ENCODE measurements at places on chromosomes 12 and 14.
A peak's percentile ranks its signal among the peaks of the same experiment; 100 is the strongest.

DNA sequence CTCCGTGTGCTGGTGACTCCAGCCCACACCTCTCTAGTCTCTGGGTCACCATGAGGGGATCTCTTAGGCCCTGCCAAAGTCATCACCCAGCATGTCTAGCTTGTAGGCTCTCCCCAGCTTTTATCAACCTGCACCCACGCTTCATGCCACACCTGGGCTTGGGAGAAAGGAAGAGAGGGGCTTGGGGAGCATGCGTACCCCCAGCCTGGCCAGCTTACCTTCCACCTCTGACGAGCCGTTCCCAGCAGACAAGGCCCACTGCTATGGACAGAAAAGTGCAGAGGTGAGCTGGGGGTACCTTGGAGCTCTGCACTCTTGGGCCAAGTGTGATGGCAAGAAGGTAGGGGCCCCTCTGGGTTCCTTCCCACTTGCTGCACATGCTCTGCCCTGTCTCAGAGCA lies 1.7 kb downstream of the PGF start:
- DNase-seq, result no peak

DNA sequence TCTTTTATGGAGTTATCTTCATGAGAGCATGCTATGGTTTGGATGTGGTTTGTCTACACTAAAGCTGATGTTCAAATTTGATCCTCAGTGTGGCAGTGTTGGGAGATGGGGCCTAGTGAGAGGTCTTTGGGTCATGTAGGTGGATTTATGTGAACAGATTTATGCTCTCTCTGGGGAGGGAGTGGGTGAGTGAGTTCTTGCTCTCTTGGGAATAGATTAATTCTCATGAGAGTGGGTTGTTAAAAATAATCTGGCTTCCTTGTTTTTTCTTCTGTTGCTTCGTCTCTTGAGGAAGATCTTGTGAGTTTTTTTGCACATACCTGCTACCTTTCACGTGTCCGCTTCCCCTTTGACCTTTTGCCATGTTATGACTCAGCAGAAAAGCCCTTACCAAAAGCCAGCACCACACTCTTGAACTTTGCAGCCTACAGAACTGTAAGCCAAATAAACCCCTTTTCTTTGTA lies 20.5 kb downstream of the DERA start:
- DNase-seq, result no peak

DNA sequence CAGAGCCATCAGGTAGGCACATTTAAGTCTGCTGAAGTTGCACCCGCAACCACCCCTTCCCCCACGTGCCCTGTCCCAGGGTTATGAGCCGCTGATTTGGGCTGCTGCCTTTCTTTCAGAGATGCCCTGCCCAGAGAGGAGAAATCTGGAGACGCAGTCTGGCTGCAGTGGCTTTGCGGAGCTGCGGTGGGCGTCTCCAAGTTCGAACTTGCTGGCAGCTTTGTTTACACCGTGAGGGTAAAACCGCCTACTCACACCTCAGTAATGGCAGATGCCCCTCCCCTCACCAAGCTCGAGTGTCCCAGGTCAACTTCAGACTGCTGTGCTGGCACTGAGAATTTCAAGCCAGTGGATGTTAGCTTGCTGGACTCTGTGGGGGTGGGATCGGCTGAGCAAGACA lies 14.7 kb downstream of the PTCSC3 start:
- no peak for DNase-seq

GRCh38 chr12:23611320-23611719 lies 338.1 kb downstream of the SOX5 start:
- DNase-seq, result no peak

DNA sequence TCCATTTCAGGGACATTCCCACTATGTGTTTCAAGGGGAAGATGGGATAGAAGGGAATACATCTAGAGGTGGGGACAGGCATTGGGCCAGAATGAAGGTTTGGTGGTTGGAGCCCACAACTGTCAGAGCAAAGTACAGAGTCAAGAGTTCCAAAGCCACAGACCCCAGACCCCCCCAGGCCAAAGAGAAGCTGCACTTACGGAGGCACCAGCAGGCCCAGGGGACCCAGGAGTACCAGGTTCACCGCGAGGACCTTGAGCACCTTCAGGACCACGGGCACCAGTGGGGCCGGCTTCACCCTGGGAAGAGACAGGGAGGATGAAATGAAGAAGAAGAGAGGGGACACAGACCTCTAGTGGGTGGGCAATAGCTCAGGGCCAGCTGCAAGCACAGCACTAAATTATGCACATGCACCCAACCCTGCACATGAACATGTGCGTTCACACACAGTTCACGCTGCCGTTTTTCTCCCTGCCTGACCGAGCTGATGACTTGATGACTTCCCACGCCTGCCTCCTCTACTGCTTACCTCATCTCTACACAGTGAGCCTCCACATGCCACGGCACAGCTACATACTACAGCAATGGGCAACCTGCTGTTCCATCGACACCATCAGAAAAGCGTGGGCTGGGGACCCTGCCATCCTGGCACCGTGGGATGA lies 16.7 kb downstream of the COL2A1 start:
- no peak for DNase-seq

GRCh38 chr12:131681257-131681620 lies 29.7 kb upstream of the SFSWAP start:
- no peak for DNase-seq

DNA sequence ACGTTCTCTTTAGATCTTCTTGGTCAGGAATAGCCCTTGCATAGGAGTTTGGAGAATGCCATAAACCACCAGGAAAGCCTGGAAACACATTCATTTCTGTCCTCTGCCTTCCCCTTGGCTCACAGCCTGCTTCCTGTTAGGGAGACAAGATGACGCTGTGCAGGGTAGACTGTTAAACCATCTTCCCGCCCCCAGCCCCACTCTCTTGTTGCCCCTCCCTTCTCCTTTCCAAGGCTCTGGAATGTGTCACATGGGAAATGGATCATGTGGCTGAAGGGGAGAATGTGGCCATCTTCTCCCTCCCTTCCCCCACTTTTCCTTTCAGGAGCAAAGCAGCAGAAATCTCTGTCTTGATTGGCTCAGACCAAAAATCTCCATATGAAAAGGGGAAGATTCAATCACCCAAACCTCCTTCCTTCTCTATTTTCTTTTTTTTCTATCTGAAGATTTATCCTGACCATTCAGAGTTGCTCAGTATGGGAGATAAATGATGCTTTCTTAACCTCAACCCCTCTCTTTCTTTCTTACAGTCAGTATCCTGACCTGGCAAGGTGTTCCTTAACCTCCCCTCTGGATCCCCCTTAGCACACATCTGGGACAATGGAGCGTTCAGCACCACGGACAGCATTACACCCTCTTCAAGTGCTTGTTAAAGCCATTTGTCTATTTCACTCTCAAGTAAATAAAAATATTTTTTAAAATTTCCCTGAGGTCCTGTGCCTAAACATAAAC lies 11.4 kb downstream of the GPR19 start:
- peak; percentile 69 for DNase-seq

- DNase-seq, result peak; percentile 67
Measured at GRCh38 chr12:13223179-13223804, 26.8 kb downstream of the EMP1 start.

DNA sequence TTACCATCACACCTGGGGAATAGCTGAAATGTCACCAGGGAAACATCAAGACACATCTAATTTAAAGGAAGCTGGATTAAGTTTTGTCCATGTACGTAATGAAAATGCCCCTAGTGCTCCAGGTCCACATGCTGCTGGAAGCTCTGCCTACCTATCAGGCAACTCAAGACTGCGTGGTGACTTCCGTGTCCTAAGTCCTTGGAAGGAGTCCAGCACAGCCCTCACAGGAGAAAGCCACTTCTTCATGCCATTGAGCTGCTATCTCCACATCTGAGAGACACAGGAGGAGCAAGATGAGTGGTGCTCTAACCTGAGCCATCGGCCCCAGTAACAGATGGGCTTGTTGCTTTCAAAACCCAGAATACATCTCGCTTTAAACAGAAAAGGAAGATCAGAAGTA lies 316.4 kb downstream of the DPF3 start:
- no peak for DNase-seq

GRCh38 chr12:128627659-128628058 lies 196.1 kb downstream of the SLC15A4 start:
- DNase-seq, result no peak

GRCh38 chr12:101772012-101772775 lies 32.9 kb upstream of the SYCP3 start:
- DNase-seq, result no peak

DNA sequence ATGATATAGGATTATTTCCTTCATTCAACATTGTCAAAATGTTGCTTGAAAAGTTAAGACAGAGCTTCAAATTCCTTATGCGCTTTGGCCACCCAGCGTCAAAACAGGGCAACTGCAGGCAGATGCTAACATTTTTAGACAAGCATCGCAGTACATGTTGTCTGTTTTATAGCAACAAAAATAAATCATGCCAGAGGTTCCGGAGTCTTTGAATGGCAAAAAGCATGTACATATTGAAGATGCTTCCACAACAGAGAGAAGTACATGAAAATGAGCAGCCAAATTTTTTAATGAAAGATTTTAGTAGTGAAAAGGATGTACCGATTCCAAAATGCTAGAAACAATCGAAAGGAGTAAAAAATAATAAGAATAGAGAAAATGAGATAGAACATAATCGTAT lies 49.8 kb upstream of the USP15 start:
- DNase-seq, result peak; percentile 52

DNA sequence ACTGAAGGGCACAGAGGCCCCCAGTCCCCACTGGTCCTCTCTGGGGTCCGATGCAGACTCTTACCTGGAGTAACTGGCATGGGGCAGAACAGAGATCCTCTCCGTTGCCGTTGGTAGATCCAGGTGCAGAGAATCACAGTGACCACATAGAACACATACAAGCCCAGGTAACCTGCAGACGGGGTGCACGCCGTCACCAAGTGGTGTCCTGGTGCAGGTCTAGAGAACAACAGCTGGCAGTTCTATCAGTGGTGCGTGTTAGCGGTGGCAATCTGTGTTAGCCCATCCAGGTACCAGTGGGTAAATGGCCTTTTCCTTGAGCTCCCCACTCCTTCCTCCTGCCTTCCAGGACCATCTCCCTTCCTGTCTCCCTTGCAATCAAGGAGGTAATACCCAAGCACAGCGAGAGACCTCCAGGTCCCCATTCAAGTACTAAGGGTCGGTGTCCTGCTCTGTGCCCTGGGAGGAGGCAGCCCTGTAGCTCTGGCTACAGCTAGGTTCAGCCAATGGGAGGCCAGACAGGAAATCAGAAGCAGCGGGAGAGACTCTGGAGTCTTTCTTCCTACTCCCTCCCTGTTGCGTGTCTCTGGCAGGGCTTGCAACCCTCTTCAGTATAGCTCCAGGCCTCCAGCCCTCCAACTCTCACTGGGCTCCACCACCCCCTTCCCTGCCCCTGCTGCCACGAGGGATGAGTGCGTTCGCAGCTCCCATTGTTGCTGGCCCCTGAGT lies 15.8 kb downstream of the SLC8B1 start:
- no peak for DNase-seq

DNA sequence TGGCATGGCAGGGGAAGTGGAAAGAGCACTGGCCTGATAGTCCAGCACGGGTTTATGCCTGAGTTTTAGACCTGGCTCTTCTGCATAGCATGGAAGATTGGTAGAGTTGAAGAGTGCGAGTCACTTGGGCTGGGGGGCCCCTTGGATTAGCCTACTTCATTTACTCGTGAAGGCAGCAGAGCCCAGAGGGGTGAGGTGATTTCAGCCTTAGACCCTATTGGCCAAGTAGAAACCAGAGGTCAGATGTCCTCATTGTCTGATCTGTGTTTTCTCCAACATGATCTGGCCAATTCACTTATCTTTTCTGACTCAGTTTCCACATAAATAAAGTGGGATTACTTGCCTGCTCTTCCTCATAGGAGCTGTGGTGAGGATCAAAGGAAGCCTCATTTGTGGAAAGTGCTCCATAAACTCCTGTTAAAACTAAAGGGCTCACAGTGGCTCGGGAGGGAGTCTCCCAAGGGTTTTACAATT lies 1.9 kb downstream of the PLEKHG3 start:
- no peak for DNase-seq

- no peak for DNase-seq
Measured at GRCh38 chr14:60101786-60102185, 10.1 kb downstream of the PCNX4 start.

DNA sequence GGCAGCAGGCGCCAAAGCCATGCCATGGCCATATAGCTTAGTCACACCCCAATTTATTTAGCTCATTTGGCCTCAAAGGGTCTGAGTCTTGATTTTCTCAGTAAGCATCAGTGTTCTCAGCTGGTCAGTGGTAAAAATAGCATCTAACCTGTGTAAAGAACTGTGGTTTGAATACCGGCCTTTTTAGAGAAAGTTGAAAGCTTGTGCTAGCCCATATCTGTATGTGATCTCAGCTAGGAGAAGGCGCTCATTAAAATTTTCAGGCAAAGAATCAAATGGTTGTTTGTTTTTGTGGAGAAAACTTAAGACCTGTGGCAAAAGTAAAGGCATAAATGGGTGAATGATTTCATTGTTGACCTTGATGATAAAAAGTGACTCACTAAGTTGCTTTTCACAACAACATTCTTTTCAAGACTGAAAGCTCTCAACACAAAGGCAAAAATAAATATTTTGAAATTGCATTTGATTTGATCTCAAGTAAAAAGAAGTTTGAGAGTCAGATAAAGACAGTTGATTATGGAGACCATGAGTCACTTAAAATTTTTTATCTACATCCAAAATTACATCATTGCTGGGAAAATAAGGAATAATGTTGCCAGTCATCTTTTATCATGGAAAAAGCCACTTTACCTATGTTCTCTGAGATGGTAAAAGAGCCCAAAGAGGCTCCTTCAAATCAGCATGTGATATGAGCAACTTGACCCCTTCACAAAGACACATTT lies 128.5 kb upstream of the RGS6 start:
- DNase-seq, result peak; percentile 4

DNA sequence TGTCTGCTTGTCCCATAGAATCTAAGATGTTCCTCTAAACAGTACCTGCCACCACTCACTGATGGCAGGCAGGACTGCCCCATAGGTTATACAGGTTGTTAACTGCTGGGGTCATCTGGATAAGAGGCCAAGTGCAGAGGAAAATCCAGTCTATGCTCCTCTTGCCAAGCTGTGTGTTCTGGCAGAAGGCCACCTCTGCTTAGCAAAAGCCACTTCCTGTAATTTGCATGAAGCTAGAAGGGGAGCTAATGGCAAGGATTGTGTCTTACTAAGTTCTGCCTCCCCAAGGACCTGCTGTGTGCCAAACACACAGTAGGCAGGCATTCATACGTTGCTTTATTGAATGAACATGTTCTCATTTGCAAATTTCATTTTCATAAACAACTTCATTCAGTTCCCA lies 445.4 kb downstream of the BCL11B start:
- DNase-seq, result no peak

- DNase-seq, result no peak
Measured at GRCh38 chr14:100526057-100526456, 61.2 kb downstream of the BEGAIN start.

- no peak for DNase-seq
Measured at GRCh38 chr12:62191491-62192179, 68.6 kb upstream of the USP15 start.

- DNase-seq, result no peak
Measured at GRCh38 chr12:124323771-124324530, 29.1 kb downstream of the RFLNA start.

GRCh38 chr14:70585231-70585630 lies 15.2 kb downstream of the MED6 start:
- no peak for DNase-seq
